NCI-H1694 treated with DMSO at 0.1 percent for 48 hours (cell line): ENCODE measurements at places on chromosomes 2 and 18.

GRCh38 chr2:212076456-212076855 is 462.1 kb downstream of the ERBB4 start:
- no peak for DNase-seq

DNA sequence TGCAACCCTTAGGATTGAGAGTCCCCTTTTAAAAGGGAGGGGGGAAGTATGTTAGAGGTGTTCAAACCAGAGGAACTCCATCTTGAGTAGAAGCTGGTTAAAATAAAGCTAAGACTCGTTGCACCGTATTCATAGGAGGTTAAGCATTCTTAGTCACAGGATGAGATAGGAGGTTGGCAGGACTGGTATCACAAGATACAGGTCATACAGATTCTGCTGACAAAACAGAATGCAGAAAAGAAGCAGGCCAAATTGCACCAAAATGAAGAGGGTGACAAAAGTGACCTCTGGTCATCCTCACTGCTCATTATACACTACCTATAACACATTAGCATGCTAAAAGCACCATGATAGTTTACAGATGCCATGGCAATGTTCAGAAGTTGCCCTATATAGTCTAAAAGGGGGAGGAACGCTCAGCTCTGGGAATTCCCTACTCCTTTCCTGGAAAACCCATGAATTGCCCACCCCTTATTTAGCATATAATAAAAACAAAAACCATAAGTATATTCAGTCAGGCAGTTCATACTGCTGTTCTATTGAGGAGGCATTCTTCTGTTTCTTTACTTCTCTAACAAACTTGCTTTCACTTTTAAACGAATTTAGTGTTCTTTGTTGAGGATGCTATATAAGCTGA is 192.2 kb upstream of the NDUFV2 start:
- no peak for DNase-seq

GRCh38 chr18:64513401-64513800 is 364.5 kb upstream of the LINC00305 start:
- DNase-seq = no peak

DNA sequence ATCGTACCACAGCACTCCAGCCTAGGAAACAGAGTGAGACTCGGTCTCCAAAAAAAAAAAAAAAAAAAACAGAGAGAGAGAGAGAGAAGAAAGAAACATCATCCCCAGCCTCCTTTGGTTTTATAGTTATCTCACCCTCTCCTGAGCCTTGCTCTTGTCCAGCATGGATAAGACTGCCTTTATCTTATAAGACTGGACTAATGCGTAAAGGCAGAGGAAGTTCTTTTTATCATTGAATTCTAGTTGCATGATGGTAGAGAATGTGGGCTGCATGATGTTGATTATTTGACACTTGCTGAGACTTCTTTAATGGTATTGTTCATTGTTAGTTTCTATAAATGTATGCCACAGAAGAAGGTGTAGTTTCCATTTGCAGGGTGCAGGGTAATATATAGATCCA is 124.4 kb downstream of the ZBTB7C start:
- no peak for DNase-seq

- no peak for DNase-seq
Observed at GRCh38 chr2:236052926-236053821, 115.0 kb downstream of the GBX2 start.

DNA sequence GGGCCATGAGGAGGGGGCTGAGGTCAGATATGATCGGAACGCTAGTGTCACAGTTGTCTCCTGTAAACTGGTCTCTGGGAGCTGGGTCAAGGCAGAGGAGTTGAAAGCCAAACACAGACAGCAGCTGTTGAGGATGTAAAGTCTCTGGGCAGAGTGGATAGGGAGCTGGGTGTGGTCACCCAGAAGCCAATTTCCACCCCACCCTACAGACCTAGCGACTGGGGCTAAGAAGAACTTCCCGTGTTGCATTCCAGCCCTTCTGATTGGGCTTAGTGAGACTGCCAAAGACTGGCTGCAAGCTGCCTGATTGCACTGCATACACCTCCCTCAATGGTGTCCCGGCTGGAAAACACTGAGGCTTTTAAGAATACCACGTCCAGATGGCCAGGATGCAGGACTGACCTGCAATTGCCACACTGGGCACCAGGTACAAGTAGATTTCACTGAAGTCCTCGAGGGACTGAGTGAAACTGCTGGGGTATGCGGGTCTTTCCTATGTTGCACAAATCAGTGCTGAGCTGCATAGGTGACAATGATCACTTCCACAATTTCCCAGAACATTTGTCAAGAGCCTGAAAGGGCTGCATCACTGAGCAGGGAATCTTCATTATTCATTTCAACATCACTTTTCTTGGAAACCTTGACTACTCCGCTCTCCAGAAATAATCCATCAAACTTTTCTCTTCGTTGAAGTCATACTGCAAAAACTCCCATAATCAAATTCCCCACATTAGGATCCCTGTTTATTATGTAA is 43.1 kb upstream of the EML4 start:
- DNase-seq = no peak

DNA sequence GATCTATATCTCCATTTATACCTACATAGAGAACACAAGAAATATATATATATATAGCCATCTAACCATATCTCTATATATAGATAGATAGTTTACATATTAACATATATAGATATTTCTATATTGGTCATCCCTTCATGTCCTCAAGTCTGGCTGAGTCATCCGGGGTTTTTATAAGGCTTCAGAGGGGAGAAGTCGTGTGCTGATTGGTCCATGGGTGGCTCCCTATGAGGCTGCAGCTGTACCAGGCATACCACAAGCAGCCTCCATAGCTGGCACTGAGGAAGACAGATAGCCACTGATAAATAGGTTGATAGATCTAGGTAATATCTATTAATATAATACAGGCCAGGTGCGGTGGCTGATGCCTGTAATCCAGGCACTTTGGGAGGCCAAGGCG is 618.3 kb upstream of the SETBP1 start:
- DNase-seq = no peak

GRCh38 chr2:218418717-218419458 is at the start of gene VIL1:
Gene VIL1 (plus strand): TSS chr2:218419123. CDS start chr2:218423779, 4,656 bp downstream.
- no peak for DNase-seq

GRCh38 chr2:11371092-11371937 is 26.9 kb upstream of the ROCK2 start:
- no peak for DNase-seq

GRCh38 chr2:64000630-64001381 is 18.4 kb downstream of the VPS54 start:
- no peak for DNase-seq

DNA sequence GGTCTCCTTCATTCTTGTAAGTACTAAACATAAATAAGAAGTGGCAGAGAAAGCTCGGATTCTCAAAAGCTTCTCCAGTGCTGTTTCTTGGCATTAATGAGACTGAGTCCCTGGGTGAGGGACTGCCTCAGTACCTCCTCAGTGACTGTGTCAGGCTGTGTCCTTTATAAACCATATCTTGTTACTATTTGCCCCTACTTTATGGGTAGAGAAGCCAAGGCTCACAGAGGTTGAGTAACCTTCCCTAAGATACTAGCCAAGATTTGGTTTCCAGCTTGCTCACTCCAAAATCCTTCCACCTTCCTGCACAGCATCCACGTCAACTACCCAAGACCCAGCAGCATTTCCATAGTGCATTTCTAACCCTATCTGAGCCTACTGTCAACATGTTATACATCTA is 55.6 kb downstream of the THUMPD2 start:
- no peak for DNase-seq

- no peak for DNase-seq
Observed at GRCh38 chr2:64273524-64274398, 129.5 kb upstream of the PELI1 start.

- DNase-seq = no peak
Observed at GRCh38 chr2:62101886-62102285, 94.0 kb upstream of the B3GNT2 start.

GRCh38 chr2:118529908-118530599 is 317.4 kb downstream of the EN1 start:
- DNase-seq = no peak

DNA sequence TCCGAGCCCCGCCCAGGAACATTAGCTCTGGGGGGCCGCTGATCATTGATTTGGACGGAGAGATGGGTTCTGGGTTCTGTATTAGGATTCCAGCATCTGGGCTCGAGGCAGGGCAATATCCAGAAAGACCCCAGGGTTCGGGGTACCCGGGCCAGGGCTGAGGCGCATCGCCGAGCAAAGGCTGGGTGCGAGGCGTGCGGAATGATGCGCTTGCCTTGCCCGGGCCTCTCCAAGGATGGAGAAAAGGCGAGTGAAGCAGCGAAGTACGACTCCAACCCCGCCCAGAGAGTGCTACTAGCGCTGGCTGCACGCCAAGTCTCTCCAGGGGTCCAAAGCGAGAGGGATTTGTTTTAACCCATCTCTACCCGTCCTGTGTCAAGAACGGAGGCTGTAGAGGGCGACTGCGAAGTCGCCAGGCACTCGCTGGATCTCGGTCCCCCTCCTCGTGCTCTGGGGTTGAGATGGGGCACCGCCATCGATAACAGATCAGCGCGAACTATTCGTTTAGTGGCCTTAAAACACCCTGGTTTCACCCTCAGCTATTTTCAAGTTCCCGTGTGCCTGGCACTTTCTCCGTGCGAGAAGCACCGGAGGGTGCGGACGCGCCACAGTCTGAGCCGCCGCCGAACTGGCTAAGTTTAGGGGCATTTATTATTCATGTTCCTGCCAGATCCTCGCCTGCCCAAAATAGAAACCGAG is 1.9 kb downstream of the ADCYAP1 start:
- no peak for DNase-seq

- no peak for DNase-seq
Observed at GRCh38 chr2:69789175-69789721, 40.2 kb upstream of the GMCL1 start.

DNA sequence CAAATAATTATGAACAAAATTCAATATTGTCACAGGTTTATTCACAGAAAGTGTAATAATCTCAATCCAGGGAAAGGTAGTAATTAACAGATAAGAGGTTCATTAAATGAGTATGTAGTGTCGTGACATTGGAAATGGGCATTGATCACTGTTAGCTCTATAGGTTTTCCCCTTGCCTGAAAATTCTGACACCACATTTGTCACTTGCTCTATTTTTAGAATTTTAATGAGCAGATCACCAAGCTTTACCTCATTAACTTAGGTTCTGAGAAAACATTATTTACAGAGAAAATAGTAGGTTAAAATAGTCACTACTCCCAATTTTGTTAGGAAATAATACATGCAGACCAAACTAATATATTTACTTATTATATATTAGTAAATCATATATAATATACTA is 344.0 kb downstream of the DSC3 start:
- DNase-seq = no peak

DNA sequence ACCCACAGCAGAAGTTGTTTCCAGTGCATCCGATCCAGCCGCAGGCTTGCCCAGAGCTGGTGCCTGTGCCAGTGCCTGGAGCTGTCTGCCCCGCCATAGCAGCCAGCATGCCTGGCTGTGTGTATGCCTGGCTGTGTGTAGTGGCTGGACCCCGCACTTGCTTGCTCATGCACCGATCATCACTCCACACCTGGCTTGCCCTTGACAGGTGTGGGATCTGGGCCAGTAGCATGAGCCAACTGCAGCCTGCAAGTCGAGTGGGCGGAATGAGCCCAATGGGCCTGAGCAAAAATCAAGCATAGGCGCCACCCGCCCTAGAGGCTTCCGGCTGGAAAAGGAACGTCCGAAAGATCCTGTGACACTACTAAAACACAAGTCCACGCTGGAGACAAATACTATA is 74.5 kb downstream of the EPB41L3 start:
- DNase-seq = no peak

- DNase-seq = no peak
Observed at GRCh38 chr2:179536185-179536584, 271.6 kb upstream of the SESTD1 start.

- DNase-seq = no peak
Observed at GRCh38 chr2:62469548-62469947, 36.4 kb downstream of the TMEM17 start.

GRCh38 chr2:25036221-25036559 is 5.7 kb upstream of the EFR3B start:
- no peak for DNase-seq

DNA sequence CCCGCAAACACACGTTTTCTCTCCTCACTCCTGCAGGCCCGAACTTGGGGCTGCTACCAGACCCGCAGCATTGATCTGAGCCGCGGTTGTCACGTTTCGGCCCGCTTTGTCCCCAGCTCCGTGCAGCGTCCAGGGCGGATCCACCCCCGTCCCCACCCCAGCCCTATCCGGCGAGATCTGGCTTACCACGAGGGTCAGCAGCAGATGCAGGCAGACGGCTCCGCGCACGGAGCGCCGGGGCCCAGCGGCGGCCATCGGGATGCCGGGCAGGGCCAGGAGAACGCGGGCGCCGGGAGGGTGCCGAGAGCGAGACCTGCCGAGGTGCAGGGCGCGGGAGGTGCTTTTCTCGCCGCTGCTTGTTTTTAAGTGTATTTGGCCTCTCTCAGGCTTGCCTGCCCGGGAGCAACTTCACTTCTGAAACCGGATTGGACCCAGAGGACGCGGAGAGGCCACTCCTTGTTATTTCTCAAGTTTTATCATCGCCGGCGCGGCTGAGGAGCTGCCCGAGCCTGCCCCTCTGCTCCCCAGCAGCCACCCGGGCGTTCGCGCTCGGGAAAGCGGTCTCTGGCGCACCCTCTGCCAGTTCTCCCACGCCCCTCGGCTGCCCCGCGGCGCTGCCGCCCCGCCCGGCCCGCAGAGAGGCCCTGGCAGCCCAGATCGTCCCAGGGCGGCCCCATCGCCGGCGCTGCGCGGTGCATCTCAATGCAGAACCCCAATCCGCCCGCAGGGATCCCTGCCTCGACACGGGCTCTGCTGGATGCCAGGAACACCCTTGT is at the start of gene DSC3:
Gene DSC3 (minus strand): TSS at position 337 of the 776 bp plus-strand sequence. CDS start 82 bp downstream, at position 255.
- no peak for DNase-seq

DNA sequence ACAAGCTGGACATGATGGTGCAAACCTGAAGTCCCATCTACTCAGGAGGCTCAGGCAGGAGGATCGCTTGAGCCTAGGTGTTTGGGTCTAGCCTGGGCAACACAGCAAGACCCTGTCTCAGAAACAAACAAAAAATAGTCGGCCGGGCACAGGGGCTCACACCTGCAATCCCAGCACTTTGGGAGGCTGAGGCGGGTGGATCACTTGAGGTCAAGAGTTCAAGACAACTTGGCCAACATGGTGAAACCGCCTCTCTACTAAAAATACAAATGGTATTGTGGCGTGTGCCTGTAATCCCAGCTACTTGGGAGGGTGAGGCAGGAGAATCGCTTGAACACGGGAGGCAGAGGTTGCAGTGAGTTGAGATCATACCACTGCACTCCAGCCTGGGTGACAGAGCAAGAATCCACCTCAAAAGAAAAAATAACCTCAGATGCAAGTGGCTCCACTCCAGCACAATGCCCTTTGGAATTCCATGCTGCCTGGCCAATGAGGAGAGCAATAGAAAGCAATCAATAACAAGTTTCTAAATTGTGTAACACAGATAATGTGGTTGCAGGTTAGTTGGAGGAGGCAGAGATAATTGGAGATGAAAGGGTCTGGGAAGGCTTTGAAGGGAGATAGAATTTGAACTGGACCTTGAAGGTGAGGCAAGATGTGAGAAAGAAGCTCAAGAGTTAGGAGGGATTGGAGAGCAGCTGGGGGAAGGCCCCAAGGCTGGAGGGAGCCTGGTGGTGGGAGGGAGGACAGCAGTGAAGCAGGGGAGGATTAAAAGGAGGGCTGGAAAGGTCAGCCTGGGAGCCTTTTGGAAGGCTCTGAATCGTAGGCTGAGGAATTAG is 6.0 kb downstream of the TTC31 start:
- DNase-seq = no peak
